Left ventricle myocardium inferior (tissue), 1 donor: ENCODE measurements at places on chromosomes 12 and 14.

DNA sequence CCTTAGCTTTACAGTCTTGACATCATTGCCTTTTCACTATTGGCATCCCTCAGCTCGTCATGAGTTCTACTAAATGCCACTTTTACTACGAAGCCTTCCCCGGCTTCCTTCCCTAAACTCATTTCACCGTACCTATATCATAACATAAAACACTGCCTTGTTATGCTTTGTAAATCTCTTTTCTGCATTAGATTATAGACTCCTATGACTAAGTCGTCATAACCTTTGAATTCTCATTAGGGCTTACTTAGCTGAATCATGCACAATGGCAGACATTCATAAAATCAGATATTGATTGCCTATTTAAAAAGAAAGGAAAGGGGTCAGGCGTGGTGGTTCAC lies 21.0 kb downstream of the BTG1 start:
- no peak for DNase-seq

GRCh38 chr14:100681111-100681510 lies 45.6 kb upstream of the DLK1 start:
- DNase-seq, result no peak

GRCh38 chr12:52221070-52221781 lies 11.8 kb upstream of the KRT7 start:
- DNase-seq, result no peak

DNA sequence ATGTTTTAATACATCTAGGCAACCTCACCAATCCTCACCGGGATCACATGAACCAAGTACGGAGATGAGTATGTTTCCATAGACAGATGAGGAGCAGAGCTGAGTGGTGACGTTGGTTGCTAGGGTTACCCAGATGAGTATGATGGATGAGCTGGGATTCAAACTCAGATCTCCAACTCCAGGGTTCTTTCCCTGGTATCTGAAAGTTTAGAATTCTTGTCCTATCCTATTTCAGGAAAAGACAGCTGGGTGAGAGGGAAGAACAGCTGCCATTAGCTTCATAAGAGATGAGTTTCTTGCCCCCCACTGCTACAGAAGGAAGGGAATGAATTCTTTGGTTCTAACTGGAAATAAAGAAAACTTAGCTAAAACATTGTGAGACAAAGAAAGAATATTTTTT lies 728.9 kb upstream of the TBX3 start:
- no peak for DNase-seq

- no peak for DNase-seq
These were observed 20.4 kb upstream of the FOS start for GRCh38 chr14:75258079-75258802.

DNA sequence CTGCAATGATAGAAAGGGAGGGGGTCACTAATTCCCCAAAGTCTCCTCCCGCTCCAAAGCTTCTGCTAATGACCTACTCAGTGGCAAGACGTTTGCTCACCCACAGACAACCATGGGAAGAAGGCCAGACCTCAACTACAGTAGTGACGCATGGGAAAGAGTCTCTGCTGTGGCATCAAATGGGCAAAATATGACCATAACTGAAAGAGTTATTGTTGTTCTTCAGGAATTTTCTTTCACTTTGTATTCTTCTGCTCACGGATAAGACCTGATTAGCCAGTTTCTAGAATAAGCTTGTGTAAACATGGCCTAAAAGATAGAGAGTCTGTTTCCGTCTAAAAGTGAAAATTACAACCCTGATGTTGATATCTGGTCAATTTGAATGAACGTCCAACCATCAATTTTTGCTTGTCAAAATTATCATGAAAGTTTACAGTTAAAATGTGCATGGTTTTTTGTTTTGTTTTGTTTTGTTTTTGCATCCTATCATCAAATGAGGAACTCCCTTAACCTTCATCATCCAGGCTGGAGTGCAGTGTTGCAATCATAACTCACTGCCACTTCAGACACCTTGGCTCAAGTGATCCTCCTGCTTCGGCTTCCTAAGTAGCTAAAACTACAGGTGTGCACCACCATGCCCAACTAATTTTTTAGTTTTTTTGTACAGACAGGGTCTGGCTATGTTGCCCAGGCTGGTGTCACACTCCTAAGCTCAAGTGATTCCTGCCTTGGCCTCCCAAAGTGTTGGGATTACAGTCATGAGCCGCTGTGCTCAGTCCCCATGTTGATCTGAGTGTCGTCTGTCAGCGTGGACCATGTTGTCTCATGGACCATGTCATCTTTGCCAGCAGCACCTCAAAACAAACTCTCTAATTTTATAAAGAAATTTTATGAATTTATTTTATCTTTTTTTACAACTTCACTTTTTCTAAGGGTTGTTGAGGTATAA lies 7.0 kb downstream of the KRT6B start:
- no peak for DNase-seq

GRCh38 chr14:54722791-54723432 lies 156.0 kb downstream of the SAMD4A start:
- DNase-seq, result no peak

DNA sequence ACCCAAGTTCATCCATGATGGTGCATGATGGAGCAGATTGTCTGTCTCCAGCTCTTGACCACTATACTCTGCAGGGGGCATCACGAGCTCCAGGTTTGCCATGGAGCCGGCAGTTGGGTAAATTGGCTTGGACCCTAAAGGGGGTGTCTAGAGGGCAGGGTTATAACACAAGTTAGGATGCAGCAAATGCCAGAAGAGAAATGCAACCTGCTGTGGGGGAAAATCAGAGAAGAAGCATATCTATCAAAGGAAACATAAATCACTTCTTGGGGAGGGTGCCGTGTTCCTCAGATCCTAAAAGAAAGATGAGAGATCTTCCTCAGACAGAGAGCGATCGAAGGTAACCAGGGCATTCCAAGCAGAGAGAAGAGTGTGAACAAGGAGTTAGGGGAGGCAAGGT lies 334.9 kb downstream of the C12orf75 start:
- no peak for DNase-seq

GRCh38 chr14:88554457-88555286 lies at the start of gene PTPN21:
Gene PTPN21, minus strand, starts transcription at chr14:88555007. Its CDS starts 4,590 bp downstream, at chr14:88550417.
- peak; percentile 82 for DNase-seq

DNA sequence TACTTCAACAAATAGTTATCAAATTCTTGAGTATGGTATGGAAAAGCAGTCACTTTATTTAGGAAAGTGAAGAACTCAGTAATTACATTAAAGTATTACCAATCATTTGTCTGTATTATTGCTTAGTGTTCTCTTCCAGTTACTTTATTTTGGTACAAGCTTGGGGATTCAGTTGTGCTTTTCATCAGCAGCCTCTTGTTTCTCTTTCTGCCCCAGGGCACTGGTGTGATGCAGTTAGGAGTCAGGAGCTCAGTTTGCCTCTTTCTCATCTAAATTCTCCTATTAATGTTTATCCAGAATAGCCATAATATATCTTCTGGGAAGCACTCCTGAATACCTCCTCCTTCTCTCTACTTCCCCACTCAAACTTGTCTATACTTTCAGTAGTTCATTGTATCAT lies 25.7 kb downstream of the PMCH start:
- no peak for DNase-seq
